Ammon's horn (tissue), 1 donor: ENCODE measurements at places on chromosomes 12 and 14.

DNA sequence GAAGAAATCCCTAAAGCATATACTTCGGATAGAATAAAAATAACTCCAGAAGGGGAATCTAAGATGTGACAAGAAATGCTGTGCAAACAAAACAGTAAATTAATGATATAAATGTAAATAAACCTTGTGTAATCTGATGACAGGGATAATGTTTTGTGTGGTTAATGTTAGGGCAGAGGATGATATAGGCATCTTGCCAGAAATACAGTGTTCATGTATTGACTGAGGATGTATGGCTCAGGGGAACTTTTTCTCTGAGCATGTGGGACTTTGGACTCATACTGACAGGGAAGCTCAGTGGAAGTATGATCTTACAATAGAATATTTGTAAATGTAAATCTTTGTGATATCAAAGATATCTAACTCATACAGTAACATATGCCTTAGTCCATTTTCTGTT is 420.2 kb downstream of the TMTC2 start:
- no peak for DNase-seq

GRCh38 chr14:78519863-78520262 is 349.7 kb downstream of the NRXN3 start:
- DNase-seq, result peak; percentile 17

- DNase-seq, result no peak
These were observed 134.4 kb upstream of the NUDT4 start for GRCh38 chr12:93243382-93243688.

GRCh38 chr12:68557011-68557730 is 53.5 kb upstream of the RAP1B start:
- no peak for DNase-seq

DNA sequence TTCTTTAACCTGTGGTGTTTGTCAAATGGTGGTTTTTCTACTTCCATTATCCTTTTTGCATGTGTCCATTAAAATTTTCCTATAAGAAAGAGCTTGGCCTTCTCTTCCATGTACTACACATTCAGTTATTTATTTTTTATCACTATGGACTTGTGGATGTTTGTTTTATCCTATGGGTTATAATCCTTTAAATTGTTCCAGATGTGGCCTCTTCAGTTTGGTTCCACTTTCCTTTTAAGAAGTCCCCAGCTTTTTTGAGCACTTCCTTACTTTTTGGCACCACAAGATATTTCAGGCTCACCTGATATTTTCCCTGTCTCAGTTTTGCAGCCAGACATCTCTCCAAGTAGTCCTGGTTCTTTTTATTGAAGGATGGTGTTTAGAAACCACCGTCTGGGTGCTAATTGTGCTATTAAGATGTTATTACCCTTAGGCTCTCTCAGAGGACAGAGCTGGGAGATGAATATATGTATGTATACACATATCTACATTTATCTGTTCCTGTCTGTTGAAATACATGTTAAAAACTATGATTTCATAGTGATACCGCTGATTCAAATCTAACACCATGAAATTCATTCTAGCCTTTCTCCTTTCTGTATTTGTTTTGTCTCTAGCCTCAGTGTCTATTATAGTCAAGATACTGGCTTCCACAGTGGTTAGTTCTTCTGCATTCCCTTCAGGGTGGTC is 408.5 kb upstream of the RGS6 start:
- DNase-seq, result no peak

GRCh38 chr14:47040550-47040949 is 389.0 kb upstream of the RPL10L start:
- peak; percentile 45 for DNase-seq

- no peak for DNase-seq
These were observed 45.2 kb upstream of the APPL2 start for GRCh38 chr12:105280966-105281693.

- DNase-seq, result peak; percentile 68
These were observed 515.7 kb upstream of the ATXN7L3B start for GRCh38 chr12:74021937-74022336.

DNA sequence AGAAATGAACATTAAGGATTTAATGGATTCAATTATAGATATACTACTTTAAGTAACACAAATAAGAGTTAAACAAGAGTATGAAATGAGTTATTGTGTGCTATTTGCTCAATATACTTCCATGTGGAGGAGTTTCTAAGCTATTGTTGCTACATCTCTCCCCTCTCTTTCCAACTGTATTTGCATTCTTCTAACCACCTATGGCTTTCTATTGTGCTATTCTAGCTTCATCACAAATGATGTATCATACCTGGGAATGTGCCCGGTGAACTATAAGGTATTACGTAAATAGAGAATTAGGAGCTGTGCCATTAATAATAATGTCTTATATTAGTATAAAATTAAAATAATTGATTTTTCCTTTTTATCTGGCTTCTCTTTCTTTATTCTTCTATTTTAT is 87.1 kb upstream of the PLEKHG7 start:
- no peak for DNase-seq

DNA sequence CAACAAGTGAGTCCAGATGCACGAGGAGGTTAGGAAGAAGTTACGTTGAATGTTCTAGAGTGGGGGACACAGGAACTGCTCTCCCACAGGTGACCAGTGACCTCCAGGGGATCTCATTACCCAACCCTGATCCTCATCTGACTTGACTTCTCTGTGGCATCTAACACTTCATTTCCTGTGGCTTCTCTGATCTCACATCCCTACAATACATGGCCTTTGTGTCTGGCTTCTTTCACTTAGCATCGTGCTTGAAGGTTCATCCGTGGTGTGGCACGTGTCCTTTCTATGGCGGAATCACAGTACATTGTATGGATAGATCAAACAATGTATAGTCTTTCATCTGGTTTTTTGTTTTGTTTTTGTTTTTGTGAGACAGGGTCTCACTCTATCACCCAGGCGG is 19.3 kb downstream of the CFAP251 start:
- no peak for DNase-seq

- no peak for DNase-seq
These were observed 8.2 kb downstream of the NUAK1 start for GRCh38 chr12:106130474-106131113.

- peak; percentile 38 for DNase-seq
These were observed 33.7 kb upstream of the MAP1LC3B2 start for GRCh38 chr12:116525418-116526001.

DNA sequence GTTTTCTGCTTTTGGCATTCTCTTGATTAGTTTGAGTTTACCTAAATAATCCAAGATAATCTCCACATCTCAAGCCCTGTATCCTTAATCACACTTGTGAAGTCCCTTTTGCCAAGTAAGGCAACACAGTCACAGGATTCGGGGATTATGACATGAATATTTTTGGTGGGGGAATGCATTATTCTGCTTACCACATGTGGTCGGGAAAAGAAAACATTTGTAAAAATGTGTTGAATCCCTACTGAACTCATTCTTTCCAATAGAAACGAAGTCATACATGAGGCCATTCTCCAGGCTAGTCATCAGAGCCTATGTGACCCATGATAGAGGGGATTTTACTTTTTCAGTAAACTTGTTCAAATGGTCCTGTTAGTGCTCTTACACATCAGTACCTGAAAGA is 58.5 kb upstream of the PRICKLE1 start:
- no peak for DNase-seq

DNA sequence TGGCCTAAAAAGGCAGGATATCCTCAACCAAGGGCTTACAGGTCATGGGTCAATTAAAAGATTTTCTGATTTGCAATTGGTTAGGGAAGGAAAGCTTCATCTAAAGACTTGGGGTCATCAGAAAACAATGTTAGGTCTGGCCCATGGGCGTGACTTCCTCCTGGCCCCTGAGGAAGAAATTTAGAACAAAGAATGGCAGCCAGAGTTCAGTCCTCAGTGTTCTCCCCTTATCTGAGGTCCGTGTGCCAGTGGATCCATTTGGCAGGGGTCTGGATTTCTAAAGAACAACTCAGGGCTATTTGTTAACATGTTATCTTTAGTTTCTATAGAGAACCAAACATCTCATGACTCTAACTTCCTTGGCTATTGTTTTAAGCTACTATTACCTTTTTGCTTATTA is 27.8 kb upstream of the NFYB start:
- no peak for DNase-seq

GRCh38 chr12:48118284-48118871 is 786 bp upstream of the PFKM start:
- DNase-seq, result no peak

DNA sequence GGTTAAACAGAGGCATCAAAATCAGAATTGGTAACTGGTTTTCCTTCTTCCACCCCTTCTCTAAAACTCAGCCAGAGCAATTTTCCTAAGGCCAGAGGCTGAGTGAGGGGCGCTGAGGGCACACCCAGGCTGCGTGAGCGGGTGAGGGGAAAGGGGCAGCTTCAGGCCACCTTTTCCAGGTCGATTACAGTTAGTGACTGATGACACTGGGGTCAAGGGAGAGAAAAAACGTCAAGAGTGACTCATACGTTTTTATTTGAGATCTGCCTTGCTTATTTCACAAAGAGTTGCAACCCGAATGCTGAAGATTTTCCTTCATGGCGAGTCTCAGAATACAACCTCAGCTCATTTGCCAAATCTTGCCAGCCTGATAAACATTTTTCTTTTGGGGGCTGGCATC is 46.7 kb upstream of the EVL start:
- no peak for DNase-seq

- DNase-seq, result no peak
These were observed 66.9 kb downstream of the DNAH10 start for GRCh38 chr12:123828854-123829547.

DNA sequence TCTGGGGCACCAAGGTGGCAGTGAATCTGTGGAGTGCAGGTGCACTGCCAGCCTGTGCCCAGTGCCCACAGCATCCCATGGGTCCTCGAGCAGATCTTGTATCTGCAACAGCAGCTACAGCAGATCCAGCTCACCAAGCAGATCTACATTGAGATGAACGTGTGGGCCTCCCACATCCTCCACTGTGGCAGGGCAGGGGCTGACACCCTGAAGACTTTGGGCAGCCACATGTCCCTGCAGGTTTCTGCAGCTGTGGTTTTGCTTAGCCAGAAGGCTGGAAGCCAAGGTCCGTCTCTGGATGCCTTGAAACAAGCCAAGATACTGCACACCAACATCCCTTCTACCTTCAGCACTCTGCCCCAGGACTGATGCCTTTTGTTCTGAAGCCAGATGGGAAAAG is 338.8 kb upstream of the OR4E1 start:
- DNase-seq, result no peak

DNA sequence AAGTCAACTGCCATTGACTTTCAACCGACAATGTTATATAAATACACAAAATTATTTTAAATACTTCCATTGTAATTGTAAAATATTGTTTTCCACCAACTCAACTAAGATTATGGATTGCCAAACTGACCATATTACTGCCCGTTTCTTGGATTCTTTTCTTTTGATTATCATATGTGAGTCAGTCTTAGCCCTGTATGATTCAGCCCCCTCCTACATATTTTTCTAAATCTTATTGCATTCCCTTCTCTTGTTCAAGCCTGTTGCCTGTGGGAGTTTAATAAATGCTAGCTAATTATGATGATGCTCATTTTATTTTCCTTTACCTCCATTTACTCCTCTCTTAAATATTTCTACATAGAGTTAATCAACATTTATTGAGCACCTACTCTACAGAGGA is 6.8 kb downstream of the RASSF9 start:
- no peak for DNase-seq

DNA sequence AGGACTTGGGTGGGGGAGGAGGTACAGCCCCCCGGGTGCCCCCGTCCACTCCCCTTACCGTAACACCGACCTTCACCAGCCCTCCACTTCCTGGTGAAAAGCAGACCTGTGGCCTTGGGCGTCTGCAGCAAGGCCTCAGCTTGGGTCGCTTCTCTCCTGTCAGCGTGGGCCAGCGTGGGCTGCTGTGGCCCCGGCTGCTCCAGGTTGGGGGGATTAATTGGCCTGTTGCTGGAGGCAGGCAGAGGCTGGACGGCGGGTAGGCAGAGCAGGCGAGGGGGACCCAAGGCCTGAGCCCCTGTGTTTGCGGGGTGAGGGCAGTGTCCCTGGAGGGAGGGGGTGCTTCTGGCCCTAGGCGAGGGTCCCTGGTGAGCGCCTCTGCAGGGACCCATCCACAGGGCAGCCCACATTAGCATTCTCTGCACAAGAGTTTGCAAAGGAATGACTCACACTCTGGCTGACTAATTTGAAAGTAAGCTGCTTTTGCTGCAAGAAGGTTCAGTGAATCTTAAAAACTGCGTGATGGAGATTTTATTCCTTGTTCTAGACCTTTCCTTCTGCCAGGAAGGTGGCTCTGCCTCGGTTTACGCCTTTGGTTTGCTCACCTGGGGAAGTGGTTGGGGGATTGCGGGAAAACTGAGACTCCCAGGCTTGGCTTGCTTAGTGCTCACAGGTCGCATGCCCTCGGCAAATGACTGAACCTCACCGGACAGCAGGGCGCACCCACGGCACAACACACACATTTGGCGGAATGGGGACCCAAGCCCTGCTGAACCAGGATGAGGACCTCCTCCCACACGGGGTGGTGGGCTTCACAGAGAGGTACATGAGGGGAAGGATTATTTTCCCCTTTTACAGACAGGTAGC is 37.9 kb upstream of the DLK1 start:
- DNase-seq, result no peak

DNA sequence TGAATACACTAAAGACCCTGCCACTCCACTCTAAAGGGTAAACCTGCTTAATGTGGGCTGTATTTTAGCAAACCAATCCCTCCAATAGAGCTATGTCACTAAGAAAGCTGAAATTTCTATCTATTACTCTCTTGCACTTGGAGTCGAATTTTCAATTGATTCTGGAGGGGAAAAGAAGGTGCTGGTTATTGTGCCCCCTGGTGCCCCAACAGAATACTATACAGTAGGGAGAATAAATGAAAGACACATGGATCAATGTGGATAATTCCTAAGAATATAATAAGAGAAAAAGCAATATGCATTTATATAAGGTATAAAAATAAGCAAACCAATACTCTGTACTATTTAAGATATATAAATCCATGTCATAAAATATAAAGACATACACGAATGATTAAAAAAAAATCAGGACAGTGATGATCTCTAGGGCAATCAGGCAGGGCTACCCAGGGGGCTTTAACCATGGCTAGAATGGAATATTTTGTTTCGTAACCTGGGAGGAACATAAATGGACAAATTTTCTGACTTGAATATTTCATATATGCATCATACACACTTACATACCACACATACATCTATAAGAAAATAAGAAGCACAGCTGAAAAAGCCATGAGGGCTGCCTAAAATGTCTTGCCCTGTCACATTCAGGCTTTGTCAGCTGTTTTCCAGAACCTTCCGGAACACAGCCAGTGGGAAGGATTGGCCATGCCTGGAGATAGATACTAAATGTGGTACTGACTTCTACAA is 54.4 kb downstream of the EFCAB11 start:
- peak; percentile 18 for DNase-seq
